ENCODE measurements at places on chromosomes 3 and 15.

- no peak for DNase-seq
These were observed 760.1 kb upstream of the NECTIN3 start for GRCh38 chr3:110311541-110311940.

- DNase-seq = no peak
These were observed 141.4 kb downstream of the VPS8 start for GRCh38 chr3:184953401-184953800.

DNA sequence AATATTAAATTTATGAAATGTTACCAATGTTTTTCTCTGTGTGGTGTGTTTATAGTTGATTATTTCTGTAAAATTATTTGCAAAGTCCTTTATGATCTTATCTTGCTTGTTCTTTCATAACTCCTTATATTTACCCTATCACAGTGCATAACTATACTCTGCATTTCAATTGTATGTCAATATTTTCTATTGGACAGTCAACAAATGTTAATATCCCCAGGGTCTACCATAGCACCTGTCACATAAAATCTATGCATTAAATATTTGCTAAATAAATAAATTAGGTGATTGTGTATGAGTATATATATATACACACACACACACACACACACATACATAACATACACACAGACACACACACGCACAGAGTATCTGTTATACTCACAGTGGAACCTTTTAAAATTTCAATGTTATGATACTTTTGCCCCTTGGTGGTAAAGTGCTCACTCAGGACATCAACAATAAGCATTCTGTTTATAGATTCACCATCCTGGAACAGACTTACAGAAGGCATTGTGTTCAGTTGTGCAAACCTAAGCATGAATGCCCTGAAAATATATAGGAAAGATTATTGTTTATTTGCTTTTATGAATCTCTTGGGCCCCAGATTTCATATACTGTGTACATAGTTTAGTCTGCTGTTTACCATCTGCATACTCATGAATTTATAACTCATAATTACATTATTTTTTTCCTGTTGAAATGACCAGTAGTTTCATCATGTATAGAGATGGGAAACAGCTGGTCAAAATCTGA lies 443.7 kb downstream of the EPHA6 start:
- no peak for DNase-seq

- DNase-seq = no peak
These were observed 7.7 kb upstream of the RFT1 start for GRCh38 chr3:53137835-53138446.

DNA sequence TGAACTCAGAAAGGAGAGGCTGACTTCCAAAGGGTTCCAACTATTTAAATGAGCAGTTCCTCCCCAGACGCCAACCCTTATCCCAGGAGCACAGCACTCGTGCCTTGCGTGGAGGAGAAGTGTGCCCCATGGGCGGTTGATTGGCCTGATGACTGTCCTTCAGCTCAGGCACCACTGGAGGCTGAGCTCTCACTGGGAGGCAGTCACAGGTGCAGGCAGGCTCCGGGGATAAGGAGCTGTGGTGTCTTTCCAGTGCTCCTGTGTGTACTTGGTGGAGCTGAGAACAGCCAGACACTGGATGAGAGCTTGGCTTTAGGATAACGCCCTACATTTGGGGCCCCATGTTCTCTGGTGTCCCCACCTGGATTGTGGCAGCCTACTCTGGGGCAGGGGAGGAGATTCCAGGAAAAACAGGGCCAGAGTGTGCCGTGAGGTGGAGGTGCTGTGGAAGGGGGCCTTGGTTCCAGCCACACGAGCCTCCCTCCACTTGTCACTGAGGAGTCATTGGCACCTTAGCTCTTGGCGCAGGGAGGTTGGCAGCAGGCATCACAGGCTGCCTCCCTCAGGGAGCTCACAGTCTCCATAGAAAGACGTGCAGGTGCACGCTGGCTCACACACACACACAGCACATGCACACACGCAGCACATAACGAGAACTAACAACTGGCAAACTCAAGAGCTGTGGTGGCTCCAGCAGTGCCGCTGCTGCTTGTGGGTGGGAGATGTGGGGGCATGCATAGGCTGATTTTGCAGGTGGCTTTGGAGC lies 22.7 kb upstream of the EPHB3 start:
- DNase-seq = no peak

GRCh38 chr3:172221547-172221946 lies 182.2 kb downstream of the FNDC3B start:
- no peak for DNase-seq

DNA sequence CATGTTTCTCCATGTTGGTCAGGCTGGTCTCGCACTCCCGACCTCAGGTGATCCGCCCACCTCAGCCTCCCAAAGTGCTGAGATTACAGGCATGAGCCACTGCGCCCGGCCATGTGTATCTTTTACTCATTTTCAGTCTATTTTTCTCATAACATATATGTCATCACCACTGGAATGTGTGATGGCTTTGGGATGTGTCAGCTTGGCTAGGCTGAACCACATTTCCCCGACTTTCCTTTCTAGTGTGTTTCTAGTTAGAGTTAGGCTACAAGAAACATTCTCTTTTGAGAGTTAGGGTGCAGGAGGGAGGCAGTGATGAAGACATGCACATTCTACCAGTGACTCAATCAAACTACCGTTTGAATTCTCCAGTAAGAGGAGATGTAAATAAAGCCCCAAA lies 444.9 kb upstream of the THBS1 start:
- no peak for DNase-seq

- no peak for DNase-seq
These were observed 48.3 kb upstream of the TRIM42 start for GRCh38 chr3:140629357-140630137.

DNA sequence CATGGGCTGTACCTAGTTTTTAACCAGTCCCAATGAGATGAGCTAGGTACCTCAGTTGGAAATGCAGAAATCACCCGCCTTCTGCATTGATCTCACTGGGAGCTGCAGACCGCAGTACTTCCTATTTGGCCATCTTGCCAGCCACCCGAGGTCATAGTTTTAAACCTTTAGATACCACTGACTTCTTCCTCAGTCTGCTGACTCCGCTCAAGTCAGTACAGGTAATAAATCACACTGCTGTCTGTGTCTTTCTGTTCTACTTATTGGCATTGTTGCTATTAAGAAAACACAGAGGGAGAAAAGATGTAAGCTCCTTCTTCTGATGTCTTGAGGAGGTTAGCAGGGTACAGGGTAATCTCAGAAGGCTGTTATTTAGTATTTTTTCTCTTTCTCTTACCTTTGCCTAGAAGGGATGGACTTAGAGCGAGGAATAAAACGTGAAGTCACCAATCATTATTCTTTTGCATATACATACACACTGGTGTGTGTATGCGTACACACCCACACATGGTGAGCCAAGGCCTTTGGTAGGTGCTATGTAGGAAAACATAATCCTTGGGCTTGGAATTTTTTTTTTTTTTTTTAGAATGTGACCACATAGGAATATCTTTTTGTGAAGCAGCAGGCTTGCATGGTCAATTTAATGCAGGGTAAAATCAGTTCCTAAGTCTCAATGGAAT lies 197.2 kb downstream of the EDEM1 start:
- no peak for DNase-seq

- DNase-seq = no peak
These were observed 29.6 kb upstream of the GREM1 start for GRCh38 chr15:32688151-32688639.

DNA sequence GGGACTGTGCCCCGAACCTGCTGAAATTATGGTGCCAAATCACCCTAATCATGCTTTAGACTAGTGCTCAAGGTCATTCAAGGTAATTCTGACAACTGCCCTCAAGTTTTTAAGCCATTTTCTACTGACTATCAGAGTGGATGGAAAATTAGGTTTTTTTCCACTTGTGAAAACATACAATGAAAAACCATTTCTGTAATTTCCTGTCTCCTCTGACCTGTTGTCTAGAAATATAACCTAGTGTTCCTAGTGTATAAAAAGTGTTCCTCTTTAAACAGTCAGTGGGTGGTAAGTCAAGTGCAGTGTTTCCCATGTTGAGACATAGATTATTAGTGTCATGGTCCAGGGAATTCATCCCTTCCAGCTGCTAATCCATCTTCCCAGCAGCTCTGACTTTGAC lies 232.8 kb upstream of the UMPS start:
- no peak for DNase-seq

Data from ascending aorta (tissue), 2 donors.